Activated CD8-positive, alpha-beta memory T cell treated with anti-CD3 and anti-CD28 coated beads for 48 hours (primary cell): ENCODE measurements at places on chromosomes 2 and 18.

DNA sequence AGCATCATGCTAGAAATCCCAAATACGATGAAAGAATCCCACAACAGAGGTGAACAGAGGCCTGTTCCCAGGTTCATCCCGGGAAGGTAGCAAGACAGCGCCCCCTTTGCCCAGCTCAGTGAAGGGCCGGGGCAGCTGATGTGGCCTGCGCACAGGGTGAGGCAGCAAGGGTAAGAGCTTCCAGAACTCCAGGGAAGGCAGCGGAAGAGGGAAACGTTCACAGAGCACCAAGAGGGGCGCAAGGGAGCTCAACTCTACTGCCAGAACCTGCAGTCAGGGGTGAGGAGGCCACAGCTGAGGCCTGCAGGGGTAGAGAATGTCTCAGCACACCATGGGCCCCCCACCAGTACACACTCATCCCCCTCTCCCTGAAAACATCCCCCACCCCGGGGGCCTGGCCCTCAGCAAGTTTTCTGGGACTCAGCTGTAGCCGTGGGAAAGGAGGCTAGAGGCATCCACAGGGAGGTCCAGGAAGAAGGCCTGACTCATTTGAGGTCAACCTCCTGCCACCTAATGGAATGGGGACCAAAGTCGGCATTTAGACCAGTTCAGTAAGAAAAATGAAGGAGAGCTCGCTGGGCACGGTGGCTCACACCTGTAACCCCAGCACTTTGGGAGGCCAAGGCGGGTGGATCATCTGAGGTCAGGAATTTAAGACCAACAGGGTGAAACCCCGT is 95.6 kb upstream of the ASAP2 start:
- DNase-seq: no peak

DNA sequence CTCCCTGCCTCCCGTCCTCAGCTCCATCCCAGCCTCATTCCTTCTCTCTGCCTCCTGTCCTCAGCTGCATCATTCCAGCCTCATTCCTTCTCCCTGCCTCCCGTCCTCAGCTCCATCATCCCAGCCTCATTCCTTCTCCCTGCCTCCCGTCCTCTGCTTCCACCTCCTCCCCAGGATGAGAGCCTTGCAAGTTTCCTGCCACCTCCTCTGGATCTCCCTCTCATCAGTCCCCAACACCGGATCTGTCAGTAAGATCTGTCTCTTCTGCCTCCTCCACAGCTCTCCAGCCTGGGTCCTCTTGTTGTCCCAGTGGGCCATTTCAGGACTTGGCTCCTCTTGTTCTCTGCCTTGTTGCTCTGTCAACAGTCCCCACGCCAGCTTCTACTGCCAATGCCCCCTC is 130.9 kb downstream of the NDUFA10 start:
- no peak for DNase-seq

DNA sequence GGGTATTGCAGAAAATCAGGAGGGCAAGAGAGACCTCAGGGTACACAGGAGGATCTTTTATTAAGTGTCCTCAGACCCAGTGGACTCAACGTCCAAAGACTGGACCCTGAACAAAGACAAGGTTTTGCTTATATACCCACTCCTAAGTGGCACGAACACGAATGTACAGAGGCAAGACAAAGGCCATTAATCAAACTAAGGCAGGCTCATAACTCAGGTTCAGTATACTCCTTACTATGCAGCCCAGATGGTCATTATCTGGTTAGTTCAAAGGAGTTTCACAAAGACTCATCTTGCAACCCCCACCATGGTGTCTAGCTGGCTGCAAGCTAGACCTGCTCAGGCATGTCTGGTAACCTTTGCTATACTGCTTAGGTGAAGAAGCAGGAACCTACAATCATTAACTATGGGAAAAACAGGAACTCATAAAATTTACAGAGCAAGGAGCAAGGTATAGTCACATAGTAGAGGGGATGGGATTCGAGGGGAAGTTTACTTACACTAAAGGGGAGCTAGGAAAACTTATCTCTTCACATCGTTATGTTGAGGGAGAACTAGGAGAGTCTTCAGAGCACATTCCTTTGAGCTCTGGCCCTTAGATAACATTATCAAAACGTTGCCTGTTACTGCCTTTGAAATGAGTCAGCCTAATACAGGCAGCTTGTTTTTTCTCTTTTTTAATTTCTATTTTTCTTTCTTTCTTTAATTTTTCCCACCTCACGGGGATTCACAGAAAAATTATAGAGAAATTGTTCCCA is 33.9 kb downstream of the SLC4A3 start:
- no peak for DNase-seq

DNA sequence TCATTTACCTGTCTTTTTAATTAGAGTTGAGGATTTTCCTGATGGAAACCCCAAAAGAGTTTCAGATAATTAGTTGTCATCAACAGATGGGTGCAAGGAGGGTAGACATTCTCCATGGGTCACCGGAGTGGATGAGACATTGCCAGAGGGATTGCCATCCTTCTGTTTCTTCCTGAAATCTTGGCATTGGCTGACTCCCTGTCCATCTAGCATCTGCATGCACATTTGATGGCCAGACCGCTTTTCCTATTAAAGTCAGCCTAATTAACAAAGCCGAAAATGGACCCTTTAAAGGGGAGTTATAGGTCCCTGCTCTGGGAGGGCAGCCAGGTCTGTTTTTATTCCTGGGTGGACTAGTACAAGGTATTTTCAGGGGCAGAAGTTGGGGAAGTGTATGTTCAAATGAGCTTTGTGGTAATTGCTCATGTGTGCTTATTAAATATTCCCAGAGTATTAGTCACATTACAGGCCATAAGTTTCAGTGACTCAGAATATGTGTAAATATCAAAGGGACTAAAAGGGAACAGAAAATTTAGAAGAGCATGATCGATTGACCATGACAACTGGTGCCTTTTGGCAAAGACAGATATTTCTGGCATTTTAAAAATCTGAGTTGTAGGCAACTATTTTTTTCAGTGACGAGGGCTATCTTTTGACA is 209.8 kb downstream of the PHLPP1 start:
- no peak for DNase-seq

DNA sequence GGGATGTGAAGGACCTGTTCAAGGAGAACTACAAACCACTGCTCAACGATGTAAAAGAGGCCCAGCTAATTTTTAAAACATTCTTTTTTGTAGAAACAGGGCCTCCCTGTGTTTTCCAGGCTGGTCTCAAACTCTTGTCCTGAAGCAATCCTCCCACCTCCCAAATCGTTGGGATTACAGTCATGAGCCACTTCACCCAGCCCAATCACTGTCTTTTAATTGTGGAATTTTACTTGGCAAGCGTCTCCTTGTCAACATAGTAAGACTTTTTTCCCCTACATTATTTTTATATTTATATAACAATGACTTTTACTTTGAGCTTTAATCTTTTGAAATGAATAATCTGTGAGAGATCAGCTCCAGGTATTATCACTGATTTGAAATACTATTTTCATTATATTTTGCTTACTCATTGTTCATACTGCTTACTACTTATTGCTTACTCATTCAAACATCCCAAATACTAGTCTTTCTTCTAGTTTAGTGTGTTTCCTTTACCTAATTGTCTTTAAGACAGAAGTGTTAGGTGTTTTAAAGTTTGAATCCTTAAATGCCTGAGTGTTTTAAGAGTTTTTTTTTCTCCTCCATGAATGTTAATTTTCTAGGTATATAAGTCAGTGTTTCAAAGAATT is 48.9 kb downstream of the PTPN4 start:
- no peak for DNase-seq
